ENCODE measurements at places on chromosomes 12 and 14.

DNA sequence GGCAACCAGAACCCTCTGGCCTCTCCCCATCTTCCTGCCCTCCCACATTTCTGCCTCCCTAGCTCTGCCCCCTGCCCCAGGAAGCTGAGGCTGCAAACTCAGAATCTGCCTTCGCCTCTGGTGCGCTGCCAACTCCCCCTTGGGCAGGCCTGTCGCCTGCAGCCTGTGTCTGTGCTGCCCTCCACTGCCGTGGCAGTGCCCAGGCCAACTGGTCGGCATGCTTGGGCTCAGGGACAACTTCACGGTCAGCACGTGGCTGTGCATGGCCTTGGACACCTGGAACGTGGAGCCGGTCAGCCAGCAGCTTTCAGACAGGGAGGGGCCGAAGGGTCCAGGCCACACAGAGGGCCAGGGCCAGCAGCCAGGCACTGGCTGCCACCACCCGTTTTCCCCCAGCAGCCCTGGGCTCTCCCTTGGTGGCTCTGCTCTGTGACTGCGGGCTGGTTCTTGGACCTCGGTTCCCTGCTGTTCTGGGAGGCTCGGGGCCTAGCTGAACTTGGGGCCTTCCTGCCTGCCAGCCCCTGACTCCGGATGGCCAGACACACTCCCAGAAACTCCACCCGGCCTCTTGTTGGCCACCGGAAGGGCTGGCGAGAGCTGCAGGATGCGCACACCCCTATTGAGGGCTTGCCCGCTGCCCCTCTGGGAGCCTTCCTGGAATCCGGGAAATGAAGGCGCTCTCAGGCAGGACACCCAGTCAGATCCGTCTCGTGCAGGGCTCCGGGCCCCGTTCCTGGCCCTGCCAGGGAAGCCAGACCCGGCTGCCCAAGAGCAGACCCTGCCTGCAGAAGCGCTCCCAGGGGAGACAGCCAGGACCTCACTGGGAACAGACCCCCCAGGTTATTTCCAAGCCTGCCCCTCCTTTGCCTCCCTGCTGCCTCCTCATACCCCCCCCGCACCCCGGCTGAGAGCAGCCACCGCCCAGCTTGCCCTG is 34.2 kb upstream of the PPP1R13B start:
- DNase-seq = no peak

- DNase-seq = no peak
Observed at GRCh38 chr12:91983935-91984334, 161.7 kb downstream of the BTG1 start.

DNA sequence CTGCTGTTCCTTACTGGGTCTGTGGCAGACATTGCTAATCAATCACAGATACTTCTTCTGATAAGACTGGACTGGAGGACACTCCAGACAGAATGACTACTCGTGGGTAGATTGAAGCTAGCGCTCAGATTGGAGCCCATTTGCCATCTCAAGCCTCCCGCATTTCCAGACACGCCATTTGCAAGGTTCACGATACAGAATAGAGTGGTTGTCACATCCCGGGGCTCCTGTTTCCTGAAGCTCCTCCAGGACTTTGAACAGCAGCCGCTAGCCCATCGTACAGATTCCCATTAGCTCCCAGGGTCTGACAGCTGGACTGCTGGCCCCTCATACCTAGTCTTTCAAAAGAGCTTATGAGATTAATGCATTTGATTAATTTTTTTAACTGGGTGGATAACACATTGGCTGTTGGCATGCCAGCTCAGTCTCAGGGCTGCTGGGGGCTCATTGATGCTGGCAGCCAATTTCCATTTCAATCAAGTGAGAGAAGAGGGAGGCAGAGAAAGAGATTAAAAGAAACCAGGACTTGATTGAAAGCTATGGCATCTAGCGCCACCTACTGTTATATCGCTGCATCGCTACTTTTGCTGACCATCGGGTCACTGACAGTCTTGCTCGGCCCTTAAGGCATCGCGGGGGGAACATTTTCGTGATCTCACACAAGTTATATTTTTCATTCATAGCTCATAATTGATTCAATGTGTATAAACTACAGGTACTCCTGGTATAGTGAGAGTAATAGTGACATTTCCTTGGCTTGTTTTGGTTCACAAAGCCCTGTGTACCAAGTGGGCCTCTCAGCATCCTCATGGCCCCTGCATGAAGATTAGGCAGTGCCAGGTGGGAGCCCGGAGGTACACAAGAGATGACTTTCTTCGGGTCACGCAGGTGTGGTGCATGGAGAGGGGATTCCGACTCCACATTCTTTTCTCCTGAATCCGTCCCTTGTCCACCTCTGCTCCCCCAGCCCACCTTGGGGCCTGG is 78.6 kb downstream of the CCDC60 start:
- DNase-seq = peak; percentile 25

DNA sequence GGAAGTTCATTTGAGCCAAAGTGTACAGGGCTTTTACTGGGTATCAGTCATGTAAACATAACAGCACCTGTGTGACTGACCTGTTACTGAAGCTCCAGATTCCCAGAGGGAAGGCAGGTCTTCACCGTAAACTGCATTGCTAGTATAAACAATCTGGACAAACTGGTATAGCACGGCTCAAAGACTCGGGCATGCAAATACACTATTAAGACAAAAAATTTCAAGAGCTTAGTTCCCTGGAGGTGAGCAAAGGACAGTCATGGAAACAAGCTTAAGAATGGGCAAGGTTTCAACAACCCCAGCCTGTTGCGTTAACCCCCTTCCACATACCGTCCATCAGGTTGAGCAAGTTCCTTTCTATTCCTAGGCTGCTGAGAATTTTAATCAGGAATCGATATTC is 9.4 kb downstream of the PARP11 start:
- no peak for DNase-seq

DNA sequence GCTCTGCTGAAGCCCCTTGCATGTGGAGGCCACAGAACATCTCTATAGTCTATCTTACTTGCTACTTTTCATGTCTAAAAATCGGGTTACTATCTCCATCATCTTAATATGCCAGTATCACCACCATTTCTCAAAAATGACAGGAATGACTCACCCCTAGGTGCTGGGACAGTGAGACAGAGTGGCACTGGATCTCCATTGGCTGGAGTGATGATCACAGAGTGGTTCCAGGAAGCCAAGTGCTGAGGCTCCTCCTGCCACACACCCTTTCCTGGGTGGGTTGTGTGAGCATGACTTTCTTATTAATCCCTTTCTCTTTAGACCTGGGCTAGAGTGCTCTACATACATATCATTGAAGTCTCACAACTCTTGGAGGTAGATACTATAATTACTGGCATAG is 3.3 kb upstream of the ASCL1 start:
- DNase-seq = no peak

GRCh38 chr12:58765076-58765475 is 155.2 kb downstream of the LRIG3 start:
- no peak for DNase-seq

GRCh38 chr14:91985521-91986255 is 38.2 kb upstream of the FBLN5 start:
- DNase-seq = no peak

- DNase-seq = no peak
Observed at GRCh38 chr14:101844219-101844618, 82.7 kb downstream of the PPP2R5C start.

- no peak for DNase-seq
Observed at GRCh38 chr14:92897922-92898565, 24.9 kb upstream of the CHGA start.

GRCh38 chr12:47955059-47955458 is 8.3 kb upstream of the TMEM106C start:
- DNase-seq = no peak

GRCh38 chr14:46902837-46903236 is 251.3 kb upstream of the RPL10L start:
- DNase-seq = no peak

DNA sequence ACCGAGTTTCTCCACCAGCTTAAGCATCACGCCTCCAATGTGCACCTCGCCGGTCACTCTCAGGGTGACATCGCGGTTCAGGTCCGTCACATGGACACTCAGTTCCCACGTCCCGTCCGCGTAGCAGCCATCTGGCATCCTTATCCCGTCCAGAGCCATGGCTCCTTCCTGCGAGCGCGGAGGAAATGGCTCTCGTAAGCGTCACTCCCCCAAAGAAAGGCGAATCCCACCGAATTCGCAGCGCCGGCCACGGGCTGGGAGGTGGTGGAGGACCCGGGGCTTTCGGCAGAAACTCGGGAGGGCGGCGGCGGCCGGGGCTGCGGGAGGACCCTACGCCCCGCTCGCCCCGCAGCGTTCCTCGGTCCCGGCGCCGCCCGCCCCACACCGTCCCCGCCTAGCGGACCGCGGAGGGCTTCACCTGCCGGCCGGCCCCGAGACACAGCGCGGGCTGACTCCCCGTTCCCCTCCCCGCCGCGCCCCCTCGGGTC is 396 bp downstream of the FERMT2 start:
- no peak for DNase-seq

GRCh38 chr12:7907009-7907408 is 29.0 kb downstream of the SLC2A3 start:
- DNase-seq = peak; percentile 10

DNA sequence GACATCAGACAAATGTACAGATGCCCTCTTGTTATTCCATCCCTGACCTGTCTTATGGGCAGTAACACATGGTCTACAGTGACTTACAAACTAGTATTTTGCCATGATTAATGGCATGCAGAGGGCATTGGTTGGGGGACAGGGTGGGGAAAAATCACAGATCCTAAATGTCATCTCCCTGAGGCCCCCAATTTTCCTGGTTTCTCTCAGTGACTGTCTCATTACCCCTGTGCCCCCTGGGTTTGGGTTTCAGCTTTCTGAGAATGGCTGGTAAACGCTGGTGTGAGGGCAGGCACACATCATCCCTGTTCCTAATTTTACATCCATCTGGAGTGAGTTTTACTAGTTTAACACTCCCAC is 10.1 kb downstream of the KRT76 start:
- no peak for DNase-seq

DNA sequence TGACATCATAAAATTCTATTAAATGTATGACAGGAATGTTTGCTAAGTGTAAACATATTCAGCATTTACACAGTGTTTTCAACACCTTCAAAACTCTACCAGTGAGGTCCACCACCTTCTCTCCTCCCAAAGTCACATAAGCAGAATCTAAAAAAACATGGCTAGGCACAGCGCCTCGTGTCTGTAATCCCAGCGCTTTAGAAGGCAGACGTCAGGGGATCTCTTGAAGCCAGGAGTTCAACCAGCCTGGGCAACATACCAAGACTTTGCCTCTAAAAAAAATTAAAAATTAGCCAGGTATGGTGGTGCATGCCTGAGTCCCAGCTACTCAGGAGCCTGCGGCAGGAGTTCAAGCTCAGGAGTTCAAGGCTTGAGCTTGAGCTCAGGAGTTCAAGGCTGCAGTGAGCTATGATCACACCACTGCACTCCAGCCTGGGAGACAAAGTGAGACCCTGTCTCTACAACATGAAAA is 30.0 kb downstream of the NUMB start:
- no peak for DNase-seq
